Choroid plexus epithelial cell (primary cell): ENCODE measurements at places on chromosomes 2 and 18.

- no peak for DNase-seq
Measured at GRCh38 chr2:168424971-168425370, 31.1 kb upstream of the CERS6 start.

- DNase-seq, result no peak
Measured at GRCh38 chr18:60804415-60804814, 431.8 kb upstream of the MC4R start.

DNA sequence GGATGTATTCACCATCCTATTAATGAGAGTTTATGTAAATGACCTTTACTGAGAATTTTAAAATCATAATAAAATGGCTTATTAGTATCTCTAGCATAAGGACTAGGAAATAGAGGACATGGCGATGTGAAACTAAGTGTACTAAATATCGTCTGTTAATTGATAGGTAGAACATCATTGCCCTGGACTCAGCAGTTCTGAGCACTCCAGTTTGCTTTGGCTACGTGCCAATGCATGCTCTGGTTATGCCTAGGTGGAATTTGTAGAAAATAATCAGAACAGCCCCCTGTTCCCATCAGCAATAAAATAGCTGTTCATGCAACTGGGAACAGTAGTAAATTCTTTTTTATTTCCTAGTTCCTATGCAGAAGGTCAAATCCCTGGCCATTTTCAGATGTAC, 247.8 kb downstream of the DOK6 start:
- no peak for DNase-seq

DNA sequence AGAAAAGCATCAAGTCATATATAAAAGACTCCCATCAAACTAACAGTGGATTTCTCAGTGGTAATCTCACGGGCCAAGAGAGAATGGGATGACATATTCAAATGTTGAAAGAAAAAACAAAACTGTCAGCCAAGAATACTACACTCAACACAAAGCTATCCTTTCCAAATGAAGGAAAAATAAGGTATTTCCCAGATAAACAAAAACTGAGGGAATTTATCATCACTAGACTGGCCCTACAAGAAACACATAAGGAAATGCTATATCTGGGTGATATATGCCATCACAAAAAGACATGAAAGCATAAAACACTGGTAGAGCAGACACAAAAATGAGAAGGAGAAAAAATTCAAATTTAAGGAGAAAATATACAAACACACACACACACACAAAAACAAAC, 118.6 kb downstream of the ACVR1 start:
- DNase-seq, result no peak

- DNase-seq, result no peak
Measured at GRCh38 chr18:12027046-12027445, 45.7 kb downstream of the IMPA2 start.

DNA sequence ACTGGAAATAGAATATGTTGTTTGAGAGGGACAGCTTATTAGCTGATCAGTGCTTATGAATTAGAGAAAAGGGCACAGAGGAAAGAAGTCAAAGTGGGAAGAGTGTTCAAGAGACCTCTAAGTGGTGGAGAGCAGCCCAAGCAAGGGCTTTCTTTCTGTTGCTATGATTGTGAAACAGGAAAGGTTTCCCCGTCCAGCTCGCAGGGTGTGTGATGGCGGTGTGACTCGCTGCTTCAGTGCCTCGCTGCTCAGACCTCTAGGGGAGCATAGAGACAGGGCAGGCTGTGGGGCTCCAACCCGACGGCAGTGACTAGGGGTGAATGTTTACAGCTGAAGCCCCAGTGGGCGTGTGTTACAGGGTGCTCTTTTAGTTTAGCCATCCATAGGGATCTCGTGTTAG, 166.5 kb upstream of the COPS8 start:
- DNase-seq, result peak; percentile 57

DNA sequence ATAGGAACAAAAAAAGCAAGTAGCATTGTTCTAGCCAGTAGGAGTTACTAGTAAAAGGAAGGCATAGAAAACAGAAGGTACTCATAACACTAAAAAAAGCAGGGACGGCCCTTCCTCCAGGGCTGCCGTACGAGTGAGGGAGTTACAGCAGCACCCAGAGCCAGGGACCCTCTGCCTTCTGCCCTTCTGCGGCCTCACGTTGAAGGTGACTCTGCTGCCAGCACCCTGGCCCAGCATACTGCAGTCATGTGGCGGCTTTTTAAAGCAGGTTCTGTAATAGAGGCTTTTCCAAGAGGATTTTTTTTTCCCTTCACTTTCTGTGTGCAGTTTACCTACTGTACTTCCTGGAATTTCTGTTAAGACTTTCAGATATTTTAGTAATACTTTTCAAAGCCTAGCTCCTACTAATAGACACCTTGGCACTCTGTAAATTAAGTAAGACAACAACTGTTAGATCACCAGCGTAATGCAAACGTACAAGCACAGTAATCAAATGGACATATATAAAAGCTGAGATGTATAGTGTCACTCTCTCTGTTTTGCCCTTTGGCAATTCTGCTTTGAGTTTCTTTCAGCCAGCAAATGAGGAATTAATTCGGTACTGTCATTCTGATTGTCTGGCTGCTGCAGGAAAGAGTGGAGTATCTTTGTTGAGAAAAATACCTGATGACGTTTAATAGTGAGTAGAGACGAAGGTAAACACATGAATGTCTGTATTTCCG, 161.5 kb downstream of the PTGR3 start:
- DNase-seq, result no peak

DNA sequence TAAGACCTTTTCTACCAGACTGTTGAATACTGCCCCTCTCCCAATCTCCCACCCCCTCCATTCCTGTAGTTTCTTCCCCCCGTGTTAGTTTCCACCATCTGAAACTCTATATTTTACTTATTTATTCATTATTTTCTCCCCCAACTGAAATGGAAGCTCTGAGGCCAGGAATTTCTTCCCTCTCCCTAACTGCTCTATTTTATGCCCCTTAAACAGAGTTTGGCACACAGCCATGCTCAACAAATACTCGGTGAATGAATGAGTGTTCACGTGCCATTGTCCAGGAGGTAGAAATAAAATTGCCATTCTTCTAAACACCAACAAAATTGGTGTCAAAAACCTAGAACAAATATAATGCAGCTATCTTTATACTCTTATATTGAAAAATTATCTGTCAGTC, 5.6 kb downstream of the ITGB1BP1 start:
- DNase-seq, result no peak

- DNase-seq, result no peak
Measured at GRCh38 chr18:21459706-21460286, 140.7 kb downstream of the ESCO1 start.
